T-cell (primary cell): ENCODE measurements at places on chromosomes 7 and 10.

GRCh38 chr10:102426803-102427287 lies 5.5 kb downstream of the CUEDC2 start:
- DNase-seq: no peak

DNA sequence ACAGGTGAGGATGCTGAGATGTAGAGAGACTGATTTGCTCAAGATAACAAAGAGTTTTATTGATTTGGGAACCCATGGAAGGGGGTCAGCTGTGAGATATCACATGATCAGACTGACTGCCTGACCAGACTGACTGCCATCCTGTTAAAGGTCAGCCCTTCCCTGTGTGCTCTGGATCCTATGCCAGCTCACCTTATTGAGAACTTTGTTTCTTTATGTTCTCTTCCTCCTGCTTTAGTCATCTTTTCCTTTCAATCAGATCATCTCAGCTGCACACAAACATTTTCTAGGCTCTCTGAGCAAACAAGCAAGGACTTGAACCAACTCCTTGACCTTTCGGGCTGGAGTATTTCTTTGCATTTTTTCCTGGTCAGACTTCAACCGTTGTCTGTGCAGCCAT lies 50.0 kb upstream of the MTPN start:
- no peak for DNase-seq

DNA sequence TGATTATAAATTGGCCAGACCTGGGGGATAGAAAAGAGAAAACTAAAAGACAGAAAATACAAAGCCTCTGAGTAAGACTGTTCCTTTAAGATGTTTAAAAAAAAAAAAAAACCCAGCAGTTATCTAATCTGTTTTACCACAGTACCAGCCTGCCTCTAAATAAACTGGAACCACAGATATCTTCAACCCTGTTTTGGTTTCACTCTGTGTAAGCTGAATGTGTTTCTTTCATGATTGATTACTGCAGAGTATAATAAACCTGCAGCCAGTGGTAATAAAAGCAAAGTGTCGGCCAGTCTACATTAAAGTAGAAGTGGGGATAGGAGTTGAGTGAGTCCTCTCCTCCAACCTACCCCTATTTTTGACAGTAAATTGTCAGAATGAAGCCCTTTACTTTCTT lies 40.6 kb downstream of the MGAM2 start:
- DNase-seq: no peak

DNA sequence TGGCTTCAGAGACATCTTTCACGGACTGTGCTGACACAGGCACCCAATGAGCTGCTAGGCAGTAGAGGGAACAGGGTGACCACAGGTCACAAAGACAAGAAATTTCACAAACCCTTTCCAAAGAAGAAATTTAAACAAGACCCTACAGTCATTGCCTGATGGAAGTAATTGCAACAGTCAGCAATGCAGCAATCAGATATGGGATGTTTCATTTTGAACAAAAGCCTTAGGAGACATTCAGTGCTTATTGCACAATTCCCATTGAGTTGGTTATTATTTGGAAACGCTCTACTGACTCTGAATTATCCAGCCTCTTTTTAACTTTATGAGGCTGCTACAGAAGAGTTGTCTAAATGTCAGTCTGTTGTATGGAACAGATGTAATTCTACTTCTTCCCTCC lies 85.5 kb downstream of the ETV1 start:
- DNase-seq: no peak

DNA sequence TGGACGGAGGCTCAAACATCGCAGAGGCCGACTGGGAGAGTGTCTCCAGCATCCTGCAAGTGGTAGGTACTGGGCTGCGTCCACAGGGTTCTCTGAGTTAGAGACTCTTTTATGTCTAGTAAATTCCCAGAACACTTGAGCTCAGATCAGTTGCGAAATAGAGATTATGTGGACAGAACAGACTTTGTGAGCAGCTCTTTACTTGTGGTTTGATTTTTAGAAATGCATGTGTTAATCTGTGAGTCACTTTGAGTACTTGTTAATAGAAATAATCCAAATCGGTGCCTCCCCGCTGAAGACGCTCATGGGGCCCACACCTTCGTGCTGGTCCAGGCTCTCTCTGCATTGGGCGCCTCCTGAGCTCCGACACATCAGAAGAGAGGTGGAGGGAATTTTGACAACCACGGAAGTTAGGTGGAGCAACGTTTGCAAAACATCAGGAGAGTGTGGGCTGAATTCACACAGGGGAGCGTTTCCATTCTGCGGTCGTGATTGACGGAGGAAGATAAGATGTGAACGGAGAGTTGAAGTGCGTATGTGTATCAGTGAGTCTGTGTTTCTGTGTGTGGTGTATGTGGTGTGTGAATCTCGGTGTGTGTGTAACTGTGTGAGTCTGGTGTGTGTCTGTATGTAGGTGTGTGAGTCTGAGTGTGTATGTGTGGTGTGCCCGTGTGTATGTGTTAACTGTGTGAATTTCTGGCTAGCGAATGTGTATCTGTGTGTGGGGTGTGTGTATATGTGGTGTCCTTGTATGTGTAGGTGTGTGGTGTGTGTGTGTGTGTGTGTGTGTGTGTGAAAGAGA lies 32.1 kb downstream of the PFKP start:
- no peak for DNase-seq

- DNase-seq: no peak
Measured at GRCh38 chr7:131061158-131061557, 266.5 kb upstream of the MKLN1 start.

GRCh38 chr7:134334408-134334807 lies 17.7 kb upstream of the SLC35B4 start:
- DNase-seq: no peak

DNA sequence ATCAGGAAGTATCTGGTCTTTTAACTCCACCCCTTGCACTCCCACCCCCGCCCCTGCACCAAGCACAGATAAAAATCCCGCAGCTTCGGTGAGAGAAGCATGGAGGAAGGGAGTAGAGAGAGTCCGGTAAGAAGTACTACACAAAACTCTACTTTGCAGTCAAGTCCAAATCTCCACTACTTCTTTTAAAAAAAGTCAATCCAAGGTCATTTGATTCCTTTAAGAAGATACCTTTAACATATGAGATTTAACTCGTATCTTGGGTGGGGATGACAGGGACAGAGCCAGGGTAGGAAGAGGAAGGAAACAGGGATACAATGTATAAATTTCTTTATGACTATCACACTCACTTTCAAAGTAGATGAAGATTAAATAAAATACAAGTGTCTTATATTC lies 132.1 kb downstream of the NRBF2 start:
- DNase-seq: no peak

DNA sequence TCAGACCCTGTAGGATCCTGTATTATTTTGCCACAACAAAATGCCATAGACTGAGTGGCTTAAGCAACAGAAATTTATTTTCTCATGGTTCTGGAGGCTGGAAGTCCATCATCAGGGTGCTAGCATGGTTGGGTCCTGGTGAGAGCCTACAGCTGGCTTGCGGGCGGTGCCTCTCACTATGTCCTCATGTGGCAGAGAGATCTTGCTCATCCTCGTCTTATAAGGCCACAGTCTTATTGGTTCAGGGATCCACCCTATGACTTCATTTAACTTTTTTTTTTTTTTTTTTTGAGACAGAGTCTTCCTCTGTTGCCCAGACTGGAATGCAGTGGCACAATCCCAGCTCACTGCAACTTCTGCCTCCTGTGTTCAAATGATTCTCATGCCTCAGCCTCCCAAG lies 90.9 kb downstream of the LSM5 start:
- DNase-seq: no peak

GRCh38 chr10:62456611-62457101 lies 82.5 kb downstream of the ZNF365 start:
- no peak for DNase-seq

DNA sequence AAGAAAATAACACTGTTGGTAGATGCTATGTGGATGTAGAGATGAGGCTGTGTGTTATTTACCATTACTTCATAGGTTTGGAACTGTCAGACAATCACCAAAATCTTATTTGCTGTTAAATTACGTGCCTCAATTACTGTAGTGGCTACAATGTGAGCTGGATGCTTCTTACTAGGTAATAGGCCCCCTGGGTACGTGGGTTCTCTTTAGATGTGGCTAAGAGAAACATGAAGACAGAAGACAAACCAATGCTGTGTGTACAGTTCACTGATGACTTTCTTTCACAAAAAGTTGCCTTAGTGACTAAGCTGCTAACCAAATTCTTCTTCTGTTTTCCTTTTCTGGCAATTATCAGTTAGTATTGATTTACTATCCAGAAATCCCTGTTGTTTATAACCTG lies 144.6 kb downstream of the SEMA3E start:
- DNase-seq: no peak

DNA sequence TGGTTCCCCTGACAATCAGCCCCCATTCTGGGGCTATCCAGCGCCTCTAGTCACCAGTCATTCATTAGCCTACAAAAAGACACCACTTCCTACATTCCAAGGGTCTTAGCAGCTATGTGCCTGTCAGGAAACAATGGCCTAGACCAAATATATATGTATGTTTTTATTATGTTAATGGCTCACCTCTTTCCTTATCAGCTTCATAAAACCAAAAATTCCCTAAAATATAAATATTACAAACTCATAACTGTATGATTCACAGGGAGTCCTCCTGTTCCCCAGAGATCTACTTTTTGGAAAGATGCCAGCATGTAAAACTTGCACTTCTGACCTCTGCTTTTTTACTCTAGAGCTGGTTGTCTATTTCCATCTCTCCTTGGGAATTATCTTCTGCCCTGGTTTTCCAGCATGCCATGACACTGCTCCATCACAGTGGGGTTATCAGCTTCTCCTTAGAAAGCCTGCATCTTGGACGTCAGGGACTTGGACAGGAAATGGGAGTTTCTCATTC lies 79.2 kb downstream of the ABCA13 start:
- no peak for DNase-seq

DNA sequence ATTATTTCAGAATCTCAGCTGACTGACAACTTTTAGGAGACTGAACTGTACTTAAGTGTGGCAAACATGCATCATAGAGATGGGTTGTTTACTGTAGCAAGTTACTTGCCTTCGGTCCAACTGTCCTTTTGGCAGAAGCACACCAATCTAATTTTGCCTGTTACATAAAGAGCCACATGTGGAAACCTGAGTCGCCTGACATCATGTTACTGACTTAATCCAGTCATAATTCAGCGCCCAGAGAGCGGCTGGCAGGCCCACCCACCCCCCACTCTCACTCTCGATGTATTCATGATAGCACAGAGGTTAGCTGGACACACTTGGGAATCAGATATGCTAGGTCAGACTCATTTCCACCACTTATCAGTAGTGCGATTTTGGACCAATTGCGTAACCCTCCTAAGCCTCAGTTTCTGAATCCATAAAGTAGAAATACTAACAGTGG lies 57.3 kb upstream of the CAPZA2 start:
- no peak for DNase-seq

DNA sequence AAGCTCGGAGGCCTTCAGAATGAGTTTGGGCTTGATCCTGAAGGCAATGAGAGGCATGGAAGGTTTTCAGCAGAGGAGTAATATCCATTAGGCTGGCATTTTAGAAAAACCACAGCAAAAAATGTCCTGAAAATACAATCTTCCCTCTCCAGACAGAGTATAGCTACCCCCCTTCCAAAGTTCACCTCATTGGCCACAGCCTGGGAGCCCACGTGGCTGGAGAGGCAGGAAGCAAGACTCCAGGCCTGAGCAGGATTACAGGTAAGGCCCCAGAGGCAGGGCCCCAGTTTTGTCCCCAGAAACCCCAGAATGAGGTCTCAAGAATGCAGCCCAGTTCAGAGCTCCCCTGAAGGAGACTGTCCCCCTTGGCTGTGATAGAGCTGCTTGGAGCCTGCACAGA lies 5.3 kb downstream of the PNLIPRP1 start:
- no peak for DNase-seq

- DNase-seq: no peak
Measured at GRCh38 chr7:1725199-1725690, 55.2 kb downstream of the ELFN1 start.

DNA sequence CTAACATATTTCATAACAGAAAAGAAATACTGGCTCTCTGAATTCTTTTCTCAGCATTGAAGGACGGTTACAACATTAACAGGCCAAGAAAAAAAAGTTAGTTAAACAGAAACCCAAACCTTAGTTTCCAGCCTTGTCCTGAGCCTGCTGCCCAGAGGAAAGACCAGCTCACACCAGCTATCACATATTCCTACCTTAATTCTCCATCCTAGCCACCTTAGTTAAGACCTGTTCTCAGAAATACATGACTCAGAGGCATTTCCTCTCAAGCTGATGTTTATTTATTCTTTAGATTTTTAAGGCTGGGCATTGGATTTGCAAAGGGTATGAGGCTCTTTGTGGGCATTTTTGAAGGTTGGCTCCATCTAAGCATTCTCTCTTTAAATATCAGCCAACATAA lies 34.3 kb upstream of the ADAM12 start:
- no peak for DNase-seq

- no peak for DNase-seq
Measured at GRCh38 chr10:10946081-10946480, 71.6 kb upstream of the CELF2 start.

DNA sequence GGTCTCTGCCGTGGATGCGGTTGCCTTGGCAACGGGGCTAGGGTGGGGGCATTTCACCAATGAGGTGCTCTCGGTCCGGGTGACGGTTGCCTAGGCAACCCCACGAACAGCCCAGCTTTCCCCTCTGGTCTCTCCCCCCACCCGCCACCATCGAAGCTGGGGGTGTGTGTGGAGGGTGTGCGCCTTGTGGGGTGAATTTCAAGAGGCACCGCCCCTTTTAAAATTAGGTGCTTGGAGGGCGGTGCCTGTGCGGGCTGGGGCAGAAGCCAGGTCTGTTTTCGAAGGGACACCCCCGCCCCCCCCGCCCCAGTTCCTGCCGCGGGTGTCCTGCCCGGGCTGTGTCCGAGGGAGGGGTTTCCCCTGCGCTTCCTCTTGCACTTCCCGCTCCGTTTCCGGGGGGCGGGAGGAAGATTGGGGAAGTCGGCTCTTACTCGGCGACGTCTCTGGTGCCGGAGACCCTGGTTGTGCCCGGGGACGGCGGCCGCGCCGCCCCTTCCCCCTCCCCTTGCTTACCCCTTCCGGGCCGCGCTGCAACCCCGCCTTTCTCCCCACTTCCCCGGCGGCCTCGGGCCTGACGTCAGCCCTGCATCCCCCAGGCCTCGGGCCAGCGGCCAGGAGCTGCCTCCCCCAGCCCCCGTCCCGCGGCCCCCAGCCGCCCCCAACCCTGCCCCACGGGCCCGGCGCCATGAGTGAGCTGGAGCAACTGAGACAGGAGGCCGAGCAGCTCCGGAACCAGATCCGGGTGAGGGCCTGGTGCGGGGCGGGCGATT lies 2.2 kb downstream of the GNB2 start:
- peak; percentile 92 for DNase-seq

- DNase-seq: no peak
Measured at GRCh38 chr10:86779220-86780017, 23.0 kb downstream of the BMPR1A start.

GRCh38 chr7:33059635-33060034 lies 2.9 kb downstream of the NT5C3A start:
- DNase-seq: no peak
